ENCODE measurements at places on chromosomes 7 and 10. TPM values are rescaled to one million over a fixed set of nuclear protein-coding genes. Genes with fewer than 3 reads are reported as not detected.

GRCh38 chr10:61438141-61438988, 14.8 kb downstream of the TMEM26 start:
- DNase-seq, result no peak

DNA sequence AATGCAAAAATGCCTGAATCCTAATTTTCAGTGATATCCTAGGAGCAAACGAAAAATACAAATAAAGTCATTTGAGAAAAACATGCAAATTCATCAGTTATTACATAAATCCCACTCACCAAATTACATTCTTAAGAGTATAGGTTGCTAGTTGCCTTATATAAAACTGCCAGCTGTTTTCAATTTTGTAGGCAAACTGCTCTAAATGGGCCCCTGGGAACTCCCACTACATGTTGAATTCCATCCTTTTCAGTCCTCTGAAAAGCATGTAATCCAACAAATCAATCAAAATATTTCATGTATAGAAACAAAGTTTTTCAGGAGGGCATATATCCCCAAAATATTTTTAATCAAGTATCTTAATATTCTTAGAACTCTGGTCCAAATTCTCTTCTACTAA, 2.1 kb upstream of the JMJD1C start:
- no peak for DNase-seq

GRCh38 chr10:103812432-103812831, 42.9 kb downstream of the SH3PXD2A start:
- DNase-seq, result no peak

GRCh38 chr7:142436601-142437000, 178.7 kb upstream of the PRSS58 start:
- no peak for DNase-seq

CASTOR2 gene
- total RNA-seq, result 5.7 TPM
